ENCODE measurements at places on chromosomes 6 and 20.

- DNase-seq, result no peak
Measured at GRCh38 chr20:40980106-40980827, 48.4 kb upstream of the TOP1 start.

- no peak for DNase-seq
Measured at GRCh38 chr20:41174373-41174772, 37.0 kb downstream of the PLCG1 start.

DNA sequence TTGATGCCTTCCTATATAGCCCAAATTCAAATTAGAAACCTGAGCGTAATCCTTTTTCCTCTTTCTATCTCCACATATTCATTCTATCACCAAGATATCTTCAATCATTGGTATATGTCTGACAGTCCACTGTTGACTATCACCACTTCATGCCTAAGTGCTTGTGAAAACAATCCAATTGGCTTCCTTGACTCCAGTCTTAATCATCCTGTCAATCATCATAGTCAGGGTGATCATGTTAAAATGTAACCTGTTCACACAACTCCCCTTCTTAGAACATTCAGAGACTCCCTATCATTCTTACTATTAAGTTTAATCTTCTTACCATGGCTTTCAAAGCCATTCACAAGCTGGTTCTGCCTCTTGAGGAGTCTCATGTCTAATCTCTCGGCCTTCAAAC, 616.7 kb downstream of the PHF3 start:
- no peak for DNase-seq

- no peak for DNase-seq
Measured at GRCh38 chr20:58996226-58996611, 10.8 kb downstream of the CTSZ start.

- no peak for DNase-seq
Measured at GRCh38 chr6:89618026-89618425, 20.5 kb downstream of the LYRM2 start.

- DNase-seq, result no peak
Measured at GRCh38 chr20:2207770-2208097, 88.1 kb upstream of the TGM3 start.

DNA sequence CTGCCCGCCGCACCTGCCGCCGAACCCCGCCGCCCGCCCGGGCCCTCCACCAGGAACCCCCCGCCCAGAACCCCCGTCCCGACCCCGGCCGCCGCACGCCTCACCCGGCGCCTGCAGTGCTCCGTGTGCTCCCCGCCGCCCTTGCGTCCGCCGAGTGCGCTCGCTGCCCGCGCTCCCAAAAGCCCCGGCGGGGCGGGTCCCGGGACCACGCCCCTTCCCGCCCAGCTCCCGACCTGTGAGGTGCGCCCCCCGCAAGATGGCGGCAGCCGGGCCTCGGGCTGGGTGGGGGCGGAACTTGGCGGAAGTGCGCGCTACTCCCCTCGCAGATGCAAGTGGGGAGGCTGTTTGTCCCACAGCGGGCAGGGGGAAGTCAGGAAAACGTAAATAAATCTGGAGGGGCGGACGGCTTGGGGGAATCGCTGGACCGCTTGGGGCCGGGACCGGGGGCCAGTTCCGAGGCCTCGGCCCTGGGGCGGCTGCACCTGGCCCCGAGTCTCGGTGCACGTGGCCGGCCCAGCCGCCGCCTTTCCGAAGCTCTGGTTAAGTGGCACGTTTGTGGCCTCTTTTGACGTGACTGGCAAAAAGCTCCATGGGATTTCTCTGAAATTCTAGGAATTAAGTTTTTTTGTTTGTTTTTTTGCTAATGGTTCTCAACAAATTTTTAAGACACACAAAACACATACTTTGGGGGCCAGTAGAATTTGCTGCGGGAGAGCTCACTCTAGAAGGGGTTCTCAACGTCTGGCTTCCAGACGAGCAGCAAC, at the start of gene EZR:
Gene EZR (minus strand): TSS at position 156 of the 764 bp plus-strand sequence. CDS start 1,275 bp downstream, outside the sequence.
- DNase-seq, result peak; percentile 92

- peak; percentile 88 for DNase-seq
Measured at GRCh38 chr6:3751730-3752530, 417 bp upstream of the PXDC1 start.
